ENCODE measurements at places on chromosomes 6 and 20. TPM values are rescaled to one million over a fixed set of nuclear protein-coding genes. Genes with fewer than 3 reads are reported as not detected.

DNA sequence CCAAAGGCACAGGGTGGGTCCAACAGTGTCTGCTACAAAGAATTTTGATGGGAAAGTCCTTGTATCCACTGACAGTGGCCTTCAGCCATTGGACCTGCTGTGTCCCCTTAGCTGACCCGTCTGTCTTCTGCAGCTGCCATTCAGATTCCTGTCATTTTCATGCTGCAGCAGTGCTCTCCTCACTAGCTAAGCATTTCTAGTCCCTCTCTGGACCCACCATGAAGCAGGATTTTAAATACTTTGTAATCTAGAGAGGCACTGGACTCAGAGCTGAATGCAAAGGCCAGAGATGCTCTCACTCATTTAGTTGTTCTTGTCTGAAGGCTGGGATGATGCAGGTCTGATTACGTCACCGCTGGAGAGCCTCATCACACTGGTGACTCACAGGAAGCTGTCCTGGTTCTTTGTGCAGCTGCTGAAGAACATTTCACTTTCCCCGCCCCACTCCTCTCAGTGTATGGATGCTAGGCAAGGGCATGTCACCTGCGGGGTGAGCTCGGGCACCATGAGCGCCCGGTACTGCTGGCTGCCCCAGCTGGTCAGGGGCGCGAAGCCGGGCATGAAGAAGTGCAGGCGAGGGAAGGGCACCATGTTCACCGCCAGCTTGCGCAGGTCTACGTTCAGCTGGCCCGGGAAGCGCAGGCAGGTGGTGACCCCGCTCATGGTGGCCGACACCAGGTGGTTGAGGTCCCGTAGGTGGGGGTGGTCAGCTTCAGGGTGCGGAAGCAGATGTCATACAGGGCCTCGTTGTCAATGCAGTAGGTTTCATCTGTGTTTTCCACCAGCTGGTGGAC lies 19.4 kb upstream of the TUBB2A start:
- H3K27me3 ChIP-seq = no peaks in the 10 kb centered on the region
- H3K27ac ChIP-seq = no peak overlapping the region
- H3K4me1 ChIP-seq = no peaks in the 10 kb centered on the region
- H3K4me3 ChIP-seq = no peak overlapping the region
- H3K36me3 ChIP-seq = no peaks in the 10 kb centered on the region

DNA sequence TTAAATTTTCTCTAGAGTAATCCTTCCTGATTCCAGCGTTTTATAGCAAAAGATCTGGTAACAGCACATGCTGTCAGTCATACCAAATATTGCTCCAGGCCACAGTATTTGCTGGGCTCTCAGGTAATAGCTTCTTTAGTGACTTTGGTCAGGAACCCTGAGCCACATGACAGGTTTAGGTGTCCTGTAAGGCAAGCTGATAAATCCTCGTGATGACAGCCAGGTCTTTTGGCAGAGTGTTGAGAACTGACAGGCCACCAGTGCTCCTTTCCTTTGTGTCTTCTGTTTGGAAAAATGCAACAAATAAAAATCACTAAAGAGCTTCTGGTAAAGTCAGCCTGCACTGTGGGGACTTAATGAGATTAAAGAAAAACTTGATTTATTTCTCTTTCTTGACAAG lies 34.6 kb downstream of the PRDM13 start:
- no peak overlapping the region for H3K4me3 ChIP-seq
- no peaks in the 10 kb centered on the region for H3K36me3 ChIP-seq
- no peak overlapping the region for H3K27ac ChIP-seq
- H3K4me1 ChIP-seq = no peaks in the 10 kb centered on the region

GRCh38 chr6:122838060-122838780 lies 49.2 kb downstream of the SMPDL3A start:
- H3K4me1 ChIP-seq = no peaks in the 10 kb centered on the region
- no peaks in the 10 kb centered on the region for H3K36me3 ChIP-seq
- H3K27me3 ChIP-seq = no peaks in the 10 kb centered on the region
- no peak for DNase-seq
- H3K27ac ChIP-seq = no peak overlapping the region

The LTB gene
- total RNA-seq = 6.2 TPM

DNA sequence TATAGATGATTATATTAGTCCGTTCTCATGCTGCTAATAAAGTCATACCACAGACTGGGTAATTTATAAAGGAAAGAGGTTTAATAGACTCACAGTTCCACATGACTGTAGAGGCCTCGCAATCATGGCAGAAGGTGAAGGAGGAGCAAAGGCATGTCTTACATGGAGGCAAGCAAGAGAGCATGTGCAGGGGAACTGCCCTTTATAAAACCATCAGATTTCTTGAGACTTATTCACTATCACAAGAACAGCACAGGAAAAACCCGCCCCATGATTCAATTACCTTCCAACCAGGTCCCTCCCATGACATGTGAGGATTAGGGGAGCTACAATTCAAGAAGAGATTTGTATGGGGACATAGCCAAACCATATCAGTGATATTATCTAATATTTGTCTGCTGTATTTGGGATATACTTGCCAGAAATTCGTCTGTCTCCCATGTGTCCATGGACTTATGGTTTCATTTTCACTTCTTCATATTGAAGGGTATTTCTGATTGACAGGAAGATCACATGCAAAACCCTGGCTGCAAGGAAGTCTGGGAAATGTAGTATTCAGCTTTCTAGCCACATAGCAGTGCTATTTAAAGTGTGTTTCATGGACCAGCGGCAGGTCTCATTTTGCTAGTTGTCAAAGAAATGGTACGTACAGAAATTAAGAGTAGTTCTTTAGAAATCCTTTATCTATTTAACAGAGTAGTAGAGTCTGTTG lies 50.5 kb upstream of the PAK5 start:
- no peak overlapping the region for H3K27ac ChIP-seq
- no peak for DNase-seq
- no peaks in the 10 kb centered on the region for H3K36me3 ChIP-seq
- no peaks in the 10 kb centered on the region for H3K4me1 ChIP-seq
- no peaks in the 10 kb centered on the region for H3K27me3 ChIP-seq

GRCh38 chr20:57922083-57922482 lies 212.3 kb upstream of the PMEPA1 start:
- H3K4me1 ChIP-seq = no peaks in the 10 kb centered on the region
- no peaks in the 10 kb centered on the region for H3K36me3 ChIP-seq
- no peak overlapping the region for H3K27ac ChIP-seq

- no peak overlapping the region for H3K4me3 ChIP-seq
- H3K36me3 ChIP-seq = no peaks in the 10 kb centered on the region
- H3K27ac ChIP-seq = no peak overlapping the region
- no peaks in the 10 kb centered on the region for H3K27me3 ChIP-seq
These were observed 330.5 kb downstream of the EPHA7 start for GRCh38 chr6:93088621-93089501.

GRCh38 chr20:16616317-16616716 lies 43.1 kb upstream of the KIF16B start:
- H3K36me3 ChIP-seq = no peaks in the 10 kb centered on the region
- no peak overlapping the region for H3K4me3 ChIP-seq
- no peak for DNase-seq
- H3K4me1 ChIP-seq = peaks cover 2% of the 10 kb centered on the region

- DNase-seq = no peak
- H3K36me3 ChIP-seq = no peaks in the 10 kb centered on the region
- H3K27me3 ChIP-seq = no peaks in the 10 kb centered on the region
- H3K27ac ChIP-seq = no peak overlapping the region
- no peaks in the 10 kb centered on the region for H3K4me1 ChIP-seq
These were observed 237.9 kb downstream of the HDGFL1 start for GRCh38 chr6:22807261-22807660.
